A673 (cell line): ENCODE measurements at places on chromosomes 6 and 20.

- DNase-seq = no peak
These were observed 53.3 kb downstream of the APCDD1L start for GRCh38 chr20:58461899-58462298.

GRCh38 chr6:129849456-129849855, 11.7 kb downstream of the TMEM244 start:
- peak; percentile 32 for DNase-seq

DNA sequence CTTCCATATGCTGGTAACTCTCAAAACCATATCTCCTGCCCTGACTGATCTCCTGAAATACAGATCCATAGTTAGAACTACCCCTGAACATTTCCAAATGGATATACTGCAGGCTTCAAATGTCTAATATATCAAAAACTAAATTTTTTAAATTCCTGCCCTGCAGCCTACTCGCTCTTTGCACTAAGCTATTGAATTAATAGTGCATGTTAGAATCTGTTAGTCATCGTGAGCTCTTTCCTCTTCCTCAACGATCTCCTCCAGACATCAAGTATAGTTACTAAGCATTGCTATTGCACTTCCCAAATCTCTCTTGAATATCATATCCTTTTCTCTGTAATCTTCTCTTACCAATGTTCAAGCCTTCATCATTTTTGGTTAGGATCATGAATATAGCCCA, 26.0 kb upstream of the RSPO3 start:
- DNase-seq = no peak

GRCh38 chr6:144935661-144936060, 650.5 kb downstream of the UTRN start:
- DNase-seq = no peak

DNA sequence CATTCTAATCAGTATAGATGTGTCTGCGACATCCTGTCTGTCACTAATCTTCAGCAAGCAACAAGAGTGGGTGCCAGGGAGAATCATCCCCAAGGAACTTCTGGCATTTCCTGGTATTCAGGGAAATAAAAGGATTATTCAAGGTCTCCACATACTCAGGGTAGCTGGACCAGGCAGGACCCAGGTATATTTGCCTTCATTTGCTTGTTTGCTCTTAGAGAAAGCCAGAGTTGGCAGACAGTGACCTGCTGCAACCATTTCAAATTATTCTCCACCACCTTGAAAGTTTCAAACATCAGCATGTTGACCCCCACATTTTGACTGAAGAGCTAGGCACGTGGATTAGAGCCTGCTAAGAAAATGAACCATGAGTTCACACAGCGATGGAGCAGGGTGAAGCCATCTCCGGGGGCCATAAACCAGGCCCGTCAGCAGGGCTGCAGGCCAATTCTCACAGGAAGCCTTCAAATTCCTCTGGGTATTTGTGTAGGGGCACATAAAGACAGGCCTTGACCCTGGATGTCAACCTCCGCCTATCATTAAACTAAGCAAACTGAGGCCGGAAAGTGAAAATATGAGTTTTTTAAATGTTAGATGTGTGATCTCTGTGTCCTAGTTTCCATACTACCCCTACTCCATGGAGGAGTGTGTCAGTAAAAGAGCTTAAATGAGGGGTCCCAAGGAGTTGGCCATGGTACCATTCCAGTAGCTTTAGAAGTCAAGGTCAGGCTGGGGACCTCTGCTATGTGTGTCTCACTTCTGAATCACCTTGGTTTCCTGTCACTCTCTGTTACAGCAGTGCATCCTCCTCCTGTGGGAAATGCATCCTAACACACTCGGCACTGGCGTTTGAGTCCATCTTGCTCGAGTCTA, 32.9 kb downstream of the TRAM2 start:
- peak; percentile 83 for DNase-seq

DNA sequence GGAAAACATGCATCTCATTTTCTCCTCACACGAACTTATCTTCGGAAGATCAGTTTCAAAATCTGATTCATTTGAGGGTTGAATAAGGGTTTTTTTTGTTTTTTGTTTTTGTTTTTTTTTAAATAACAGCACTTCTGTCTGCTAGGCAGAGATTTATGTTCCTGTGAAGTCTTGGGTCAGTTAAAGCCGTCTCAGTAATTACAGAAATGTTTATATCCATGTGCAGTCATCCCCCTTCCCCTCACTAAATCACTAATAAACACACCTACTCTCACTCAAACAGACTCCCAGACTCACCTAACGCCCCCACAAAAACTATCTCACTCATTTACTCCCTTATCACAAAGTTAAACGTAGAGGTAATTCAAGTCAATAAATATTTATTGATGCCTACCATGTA, 214.2 kb upstream of the SUPT3H start:
- no peak for DNase-seq

DNA sequence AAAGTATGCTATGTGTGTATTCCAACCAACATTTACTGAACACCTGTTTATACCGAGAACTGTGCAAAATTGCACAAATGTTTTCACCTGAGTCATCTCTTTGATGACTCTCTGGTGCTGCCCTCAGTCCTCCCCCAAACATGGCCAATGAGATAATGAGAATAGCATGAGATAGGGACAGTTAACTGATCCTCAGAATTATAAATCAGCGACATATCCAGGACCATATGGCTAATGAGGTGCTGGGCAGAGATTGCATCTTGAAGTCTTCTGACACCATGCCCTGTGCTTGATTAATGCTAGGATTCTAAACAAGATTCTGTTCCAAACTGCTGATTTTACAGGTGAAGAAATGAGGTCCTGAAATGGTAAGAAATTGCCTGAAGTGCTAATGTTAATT, 13.0 kb downstream of the CLVS2 start:
- DNase-seq = no peak

DNA sequence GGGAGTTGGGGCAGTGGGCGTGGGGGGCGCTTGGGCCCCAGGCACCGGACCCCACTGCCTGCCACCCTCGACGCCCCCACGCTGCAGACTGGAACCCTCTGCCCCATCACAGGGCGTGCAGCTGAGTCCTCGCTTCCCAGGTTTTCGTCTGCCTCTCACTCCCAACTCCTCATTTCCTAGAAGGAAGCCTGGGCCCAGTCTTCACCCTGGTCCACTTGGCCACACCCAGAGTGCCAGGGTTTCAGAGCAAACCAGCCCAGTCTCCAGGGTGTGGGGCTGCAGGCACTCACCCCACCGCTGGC, 30.3 kb downstream of the FRMD1 start:
- no peak for DNase-seq

GRCh38 chr20:31596831-31597480, 8.1 kb upstream of the ID1 start:
- no peak for DNase-seq

- no peak for DNase-seq
These were observed 45.1 kb downstream of the HNF4A start for GRCh38 chr20:44400671-44400969.

- DNase-seq = no peak
These were observed 86.6 kb downstream of the TFAP2B start for GRCh38 chr6:50905297-50905696.

- DNase-seq = no peak
These were observed 140.4 kb downstream of the SAMD5 start for GRCh38 chr6:147648916-147649315.

GRCh38 chr6:129498950-129499842, 210.8 kb downstream of the ARHGAP18 start:
- peak; percentile 84 for DNase-seq

GRCh38 chr6:72580281-72580940, 41.5 kb upstream of the KCNQ5 start:
- peak; percentile 86 for DNase-seq

- DNase-seq = peak; percentile 75
These were observed 39.9 kb downstream of the RPRD1B start for GRCh38 chr20:38073307-38074071.

GRCh38 chr6:26233649-26234420, 131.2 kb upstream of the BTN3A2 start:
- peak; percentile 77 for DNase-seq

DNA sequence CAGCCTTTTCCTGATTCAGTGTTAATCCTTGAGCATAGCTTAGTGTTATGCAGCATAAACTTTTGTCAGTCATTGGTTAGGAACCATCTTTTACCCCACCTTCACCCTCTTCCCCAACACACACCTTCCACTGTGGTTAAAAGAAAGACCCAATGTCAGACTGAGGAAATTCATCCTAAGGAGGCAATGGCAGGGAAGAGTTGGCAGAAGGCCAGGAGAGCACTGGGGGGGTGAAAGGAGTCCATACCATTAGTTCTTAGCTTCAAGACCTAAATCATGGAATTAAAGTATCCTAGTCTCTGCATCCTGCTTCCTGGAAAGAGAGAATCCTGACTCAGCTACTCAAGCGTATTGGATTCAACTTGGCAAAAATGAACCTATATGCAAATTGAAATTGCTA, 16.9 kb upstream of the TAB2 start:
- no peak for DNase-seq

DNA sequence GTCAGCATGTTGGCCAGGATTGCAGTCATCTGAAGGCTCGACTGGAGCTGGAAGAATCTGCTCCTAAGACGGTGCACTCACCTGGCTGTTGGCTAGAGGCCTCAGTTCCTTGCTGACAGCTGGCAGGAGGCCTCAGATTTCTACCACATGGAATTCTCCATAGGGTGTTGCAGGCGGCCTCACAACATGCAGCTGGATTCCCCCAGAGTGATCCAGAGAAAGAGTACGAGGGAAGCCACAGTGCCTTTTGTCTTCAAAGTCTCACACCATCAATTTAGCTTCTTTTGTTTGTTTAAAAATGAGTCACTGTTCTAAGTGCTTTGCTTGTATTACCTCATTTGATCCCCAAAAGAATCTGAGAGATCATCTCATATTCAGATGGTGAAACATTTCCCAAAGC, 65.5 kb upstream of the FYN start:
- no peak for DNase-seq

DNA sequence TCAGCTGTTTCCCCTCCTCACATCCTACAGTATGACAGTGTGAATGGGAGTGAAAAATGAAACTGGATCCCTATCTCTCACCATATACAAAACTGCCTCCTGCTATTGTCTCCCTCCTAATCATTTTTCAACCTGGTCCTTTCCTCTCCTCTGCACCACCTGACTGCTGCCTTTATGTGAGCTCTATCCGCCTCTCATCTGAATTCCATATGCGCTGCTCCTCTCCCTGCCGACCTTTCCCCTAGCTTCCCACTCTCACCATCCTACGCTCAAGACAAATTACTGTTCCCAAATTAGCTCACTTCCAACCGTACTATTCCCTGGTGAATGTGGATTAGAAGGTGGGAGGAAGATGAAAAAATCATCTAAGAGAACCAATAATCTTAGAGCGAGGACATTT, 148.4 kb upstream of the FBXL4 start:
- DNase-seq = no peak

DNA sequence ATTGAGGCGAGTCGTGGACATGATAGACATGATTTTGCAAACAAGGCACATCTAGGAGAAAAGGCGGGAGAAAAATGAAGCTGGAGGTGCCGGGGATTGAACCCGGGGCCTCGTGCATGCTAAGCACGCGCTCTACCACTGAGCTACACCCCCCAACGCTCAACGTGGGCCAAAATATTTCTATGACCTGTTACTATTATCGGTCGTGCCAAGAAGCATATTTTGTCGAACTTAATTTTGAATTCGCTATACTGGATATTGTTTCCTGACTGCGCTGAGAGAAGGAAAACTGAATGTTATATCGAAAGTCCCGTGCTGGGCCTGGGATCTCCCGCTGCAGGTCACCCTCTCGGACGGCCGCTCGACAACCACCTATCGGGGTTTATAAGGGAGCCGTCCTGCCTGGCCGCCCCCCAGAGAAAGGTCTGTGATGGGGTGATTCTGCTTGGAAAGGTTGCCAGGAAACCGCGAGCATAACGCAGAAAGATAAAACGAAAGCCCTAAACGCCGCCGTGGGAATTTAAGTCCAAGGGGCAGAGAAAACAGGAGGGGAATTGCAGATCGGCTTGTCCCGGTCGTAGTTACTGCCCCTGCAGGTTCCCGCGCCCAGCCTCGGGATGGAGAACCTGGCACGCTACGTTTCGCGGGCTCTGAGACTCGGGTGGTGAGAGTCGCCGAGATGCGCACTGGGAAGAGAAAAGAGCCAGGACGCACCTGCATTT, 60.0 kb downstream of the TRIM27 start:
- peak; percentile 90 for DNase-seq

DNA sequence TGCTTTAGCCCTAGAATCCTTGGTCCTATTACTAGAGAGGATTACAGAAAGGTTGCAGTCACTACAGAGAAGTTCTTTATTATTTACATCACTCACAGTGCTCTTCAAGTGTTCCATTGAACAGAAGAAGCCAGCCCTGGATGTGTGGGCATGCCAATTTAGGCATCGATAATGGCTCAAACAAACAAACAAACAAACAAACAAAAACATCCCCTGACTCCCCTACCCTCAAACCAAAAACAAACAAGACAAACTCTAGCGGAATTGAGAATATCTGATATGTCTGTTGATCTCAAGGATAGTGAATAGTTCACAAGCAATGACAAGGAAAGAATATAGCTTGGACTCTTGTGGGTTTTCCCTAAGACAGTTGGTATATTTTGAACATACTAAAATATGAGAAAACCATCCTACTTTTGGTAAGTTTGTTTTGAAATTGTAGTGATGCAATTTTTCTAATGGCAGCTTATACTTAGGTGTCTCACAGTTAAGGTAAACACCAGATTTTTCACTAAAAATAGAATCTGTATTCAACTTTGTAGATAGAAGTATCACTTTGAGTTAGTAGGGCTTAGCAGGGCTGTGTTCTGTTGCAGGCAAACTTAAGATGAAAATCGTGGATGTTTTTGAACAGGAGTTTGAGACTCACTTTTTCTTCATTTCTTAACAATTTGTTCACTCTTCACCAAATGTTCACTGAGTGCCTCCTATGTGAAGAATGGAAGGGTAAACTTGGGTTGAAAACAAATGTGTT, 92.8 kb upstream of the FAM184A start:
- DNase-seq = no peak

- DNase-seq = no peak
These were observed 37.9 kb upstream of the BEND6 start for GRCh38 chr6:56916849-56917551.

DNA sequence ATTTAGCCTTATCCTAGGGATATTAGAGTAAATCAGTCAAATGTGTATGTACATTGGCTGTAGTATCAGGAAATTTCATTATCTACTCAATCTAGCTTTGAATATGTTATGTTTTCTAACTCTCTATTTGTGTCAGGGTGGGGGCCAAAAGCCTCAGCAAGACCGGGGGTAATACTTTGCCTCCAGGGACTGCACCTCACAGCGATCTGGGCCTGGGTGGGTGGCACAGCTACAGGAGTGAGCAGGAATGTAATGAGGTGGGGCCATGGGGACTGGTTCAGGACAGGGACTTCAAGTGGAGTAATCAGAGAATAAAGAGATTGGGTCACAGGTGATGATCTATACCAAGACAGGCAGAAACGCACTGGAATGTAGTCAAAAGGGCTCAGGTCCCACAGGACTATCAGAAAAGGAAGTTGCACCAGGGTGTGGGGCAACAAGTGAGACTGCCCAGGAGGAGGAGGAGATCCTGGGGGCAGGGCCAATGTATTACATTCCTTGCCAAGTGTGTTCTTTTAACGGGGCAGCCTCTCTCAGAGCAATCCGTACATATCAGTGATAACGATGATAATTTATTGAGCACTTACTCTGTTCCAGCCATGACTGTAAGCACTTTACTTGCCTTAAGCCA, 54.0 kb downstream of the PIGU start:
- no peak for DNase-seq
